ENCODE measurements at places on chromosomes 16 and 17.

- DNase-seq, result no peak
These were observed 29.2 kb downstream of the AXIN2 start for GRCh38 chr17:65532101-65532890.

DNA sequence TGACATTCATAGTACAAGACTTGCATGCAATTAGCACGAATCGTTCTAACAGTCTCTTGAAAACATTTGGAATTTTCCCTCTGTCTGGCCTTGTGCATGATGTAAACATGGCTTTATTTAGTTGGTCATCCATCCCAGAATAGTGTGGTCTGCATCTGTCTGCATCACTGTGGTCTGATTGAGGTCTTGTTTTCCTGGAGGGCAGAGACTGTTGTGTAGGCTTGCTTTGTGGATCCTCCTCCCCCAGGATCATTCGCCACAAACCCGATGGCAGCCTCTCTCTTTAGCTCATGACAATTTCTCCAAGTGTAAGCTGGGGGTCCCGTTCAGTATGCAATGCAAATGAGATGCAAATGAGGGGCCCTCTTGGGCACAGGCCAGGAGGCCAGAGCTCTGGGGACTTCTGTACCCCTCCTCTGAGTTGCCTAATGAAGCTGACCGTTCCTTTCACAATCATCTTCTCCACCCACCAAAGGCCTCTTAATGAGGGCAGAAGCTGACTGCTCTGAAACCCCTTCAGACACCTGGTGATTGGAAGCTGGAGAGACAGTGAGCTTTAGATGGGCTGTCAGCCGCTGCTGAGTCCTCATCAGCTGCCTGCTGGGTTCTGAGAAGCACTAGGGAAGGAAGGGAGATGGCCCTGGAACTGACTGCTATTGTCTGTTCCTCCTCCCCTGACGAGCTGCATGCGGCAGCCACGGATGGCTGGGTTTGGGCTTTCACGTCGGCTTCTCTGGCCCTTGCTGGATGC lies 201.2 kb upstream of the CACNG3 start:
- DNase-seq, result no peak

- DNase-seq, result no peak
These were observed 609.6 kb upstream of the C16orf82 start for GRCh38 chr16:26457095-26457494.

DNA sequence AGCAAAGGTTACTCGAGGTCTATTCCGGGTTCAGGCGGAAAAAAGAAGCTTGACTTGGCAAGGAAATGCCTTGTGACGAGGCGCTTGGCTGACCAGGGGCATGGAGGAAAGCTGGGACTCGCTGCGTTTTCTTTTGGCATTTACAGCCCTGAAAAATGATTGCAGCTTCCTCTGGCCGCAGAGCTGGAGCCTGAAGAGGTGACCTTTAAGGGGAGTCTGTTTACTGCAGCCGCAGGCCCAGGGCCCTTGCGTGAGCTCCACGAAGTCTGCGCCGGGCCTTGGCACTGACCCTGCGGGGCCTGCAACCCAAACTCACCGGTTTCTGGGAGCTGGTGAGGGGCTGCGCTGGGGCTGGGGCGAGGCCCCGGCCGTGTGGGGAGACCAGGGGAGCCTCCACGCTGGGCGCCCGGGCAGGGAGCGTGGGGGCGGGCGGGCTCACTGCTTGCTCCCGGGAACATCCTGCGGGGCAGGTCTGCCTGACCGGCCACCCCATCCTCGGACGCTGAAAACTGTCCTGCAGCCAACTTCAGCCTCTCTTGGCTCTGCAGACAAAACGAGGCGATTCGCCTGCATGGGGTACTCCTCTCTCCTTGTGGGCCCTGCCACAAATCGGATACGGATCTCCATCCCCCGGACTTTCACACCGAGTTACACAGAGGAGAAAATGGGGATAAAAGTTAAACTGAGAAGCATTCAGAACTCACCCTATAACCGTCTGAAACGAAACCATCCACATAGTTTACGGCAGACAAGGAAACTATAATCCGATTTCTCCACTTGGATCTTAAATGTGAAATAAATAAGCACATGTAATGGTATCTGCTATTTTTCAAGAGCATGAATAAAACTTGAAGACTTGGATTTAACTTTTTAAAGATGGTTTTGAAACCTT lies 206.3 kb upstream of the FOXF1 start:
- DNase-seq, result no peak

GRCh38 chr16:28182801-28183200 lies 29.0 kb downstream of the XPO6 start:
- no peak for DNase-seq

- DNase-seq, result no peak
These were observed 2.7 kb downstream of the KCTD2 start for GRCh38 chr17:75049706-75050105.

GRCh38 chr16:50802000-50802399 lies 60.1 kb downstream of the CYLD start:
- no peak for DNase-seq

DNA sequence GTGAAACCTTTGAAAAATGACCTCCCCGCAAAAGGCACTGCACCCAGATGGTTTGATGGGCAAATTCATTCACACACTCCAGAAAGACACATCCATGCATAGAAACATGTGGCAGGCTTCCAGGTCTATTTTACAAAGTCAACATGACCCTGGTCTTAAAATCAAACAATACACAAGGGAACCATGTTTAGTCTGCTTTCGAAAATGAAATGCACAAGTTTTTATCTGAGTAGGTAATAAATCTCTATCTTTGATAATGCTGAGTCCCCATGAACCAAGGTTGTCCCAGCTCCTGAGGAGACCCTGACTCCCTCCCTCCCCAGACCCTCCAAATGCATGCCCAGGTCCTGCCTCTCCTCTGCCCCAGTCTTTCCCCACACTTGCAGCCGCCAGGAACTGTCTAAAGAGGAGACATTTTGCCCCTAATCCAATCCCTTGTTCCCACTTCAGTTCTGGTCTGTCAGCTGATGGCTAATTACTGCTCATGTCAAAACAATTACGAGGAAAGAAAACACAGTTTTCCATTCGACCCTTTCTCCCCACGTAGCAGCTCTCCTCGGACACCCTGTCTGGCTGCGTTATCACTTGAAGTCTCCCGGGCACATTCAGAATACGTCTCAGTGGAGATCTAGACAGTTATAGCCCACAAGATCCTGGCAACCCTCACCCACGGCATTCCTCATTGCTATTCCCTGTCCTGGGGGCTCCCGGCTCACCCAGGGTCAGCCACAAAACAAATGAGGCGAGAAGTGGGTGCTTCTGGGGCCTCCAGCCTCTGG lies 68.8 kb upstream of the RCVRN start:
- DNase-seq, result no peak

DNA sequence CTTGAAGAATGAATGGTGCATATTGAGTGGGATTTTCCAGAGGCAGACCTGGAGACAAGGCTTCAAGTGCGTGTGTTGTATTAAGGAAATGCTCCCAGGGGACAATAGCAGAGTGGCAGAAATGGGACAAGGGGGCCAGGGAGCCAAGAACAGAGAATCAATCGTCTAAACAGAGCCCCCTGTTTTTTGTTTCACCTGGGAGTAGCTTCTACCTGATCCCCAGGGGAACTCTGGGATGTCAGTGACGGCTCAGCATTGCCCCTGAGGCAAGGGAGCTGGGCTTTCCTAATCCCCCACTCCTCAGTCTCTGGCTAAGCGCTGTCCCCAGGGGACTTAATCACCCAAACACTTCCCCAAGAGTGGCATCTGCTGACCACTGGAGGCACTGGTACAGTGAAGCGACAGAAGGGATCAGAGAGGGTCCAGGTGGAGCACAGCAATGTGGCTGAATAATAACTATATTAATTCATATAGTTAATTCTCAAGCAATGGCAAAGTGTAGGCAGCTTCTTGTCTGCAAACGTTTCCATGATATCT lies 35.7 kb upstream of the C16orf78 start:
- DNase-seq, result no peak

GRCh38 chr17:50953518-50953830 lies 87.3 kb upstream of the TOB1 start:
- no peak for DNase-seq

- DNase-seq, result no peak
These were observed 641 bp downstream of the SBK1 start for GRCh38 chr16:28292731-28293600.

DNA sequence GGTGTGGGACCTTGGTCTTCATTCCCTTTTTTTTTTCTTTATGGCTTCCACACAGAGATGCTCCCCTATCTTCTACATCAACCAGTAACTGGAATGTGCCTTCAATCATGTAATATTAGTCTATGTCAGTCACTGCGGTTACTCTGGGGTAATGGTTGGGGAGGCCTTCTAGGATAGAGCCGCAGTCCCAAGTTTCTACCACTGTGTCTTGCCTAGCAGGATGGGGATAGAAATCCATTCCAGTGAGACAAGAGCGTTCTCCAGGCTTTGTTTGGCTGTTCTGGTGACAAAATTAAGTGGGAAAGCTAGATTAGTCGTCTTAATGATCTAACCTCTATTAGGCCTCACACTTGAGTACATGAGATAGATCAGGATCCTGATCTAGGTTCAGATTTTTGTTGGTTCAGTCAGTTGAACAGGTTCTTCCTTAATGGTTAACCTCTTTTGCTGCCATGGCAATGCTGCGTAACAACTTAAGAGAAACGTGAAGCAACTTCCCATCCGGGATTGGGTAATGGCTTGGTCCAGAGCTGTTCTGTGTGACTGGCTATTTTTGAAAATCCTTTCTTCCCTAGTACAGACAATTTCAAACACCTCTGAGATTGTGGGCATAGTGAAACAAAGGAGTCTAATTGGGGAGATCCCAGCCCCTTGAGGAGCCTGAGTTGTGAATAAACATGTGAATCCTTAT lies 8.7 kb downstream of the MSL1 start:
- DNase-seq, result no peak

- DNase-seq, result no peak
These were observed 71.5 kb downstream of the RAP1GAP2 start for GRCh38 chr17:2867441-2868424.

GRCh38 chr16:74034862-74035261 lies 261.8 kb upstream of the PSMD7 start:
- no peak for DNase-seq

- DNase-seq, result no peak
These were observed 97.1 kb downstream of the TMEM100 start for GRCh38 chr17:55625521-55625920.

GRCh38 chr16:88484505-88485365 lies 31.7 kb downstream of the ZFPM1 start:
- no peak for DNase-seq

DNA sequence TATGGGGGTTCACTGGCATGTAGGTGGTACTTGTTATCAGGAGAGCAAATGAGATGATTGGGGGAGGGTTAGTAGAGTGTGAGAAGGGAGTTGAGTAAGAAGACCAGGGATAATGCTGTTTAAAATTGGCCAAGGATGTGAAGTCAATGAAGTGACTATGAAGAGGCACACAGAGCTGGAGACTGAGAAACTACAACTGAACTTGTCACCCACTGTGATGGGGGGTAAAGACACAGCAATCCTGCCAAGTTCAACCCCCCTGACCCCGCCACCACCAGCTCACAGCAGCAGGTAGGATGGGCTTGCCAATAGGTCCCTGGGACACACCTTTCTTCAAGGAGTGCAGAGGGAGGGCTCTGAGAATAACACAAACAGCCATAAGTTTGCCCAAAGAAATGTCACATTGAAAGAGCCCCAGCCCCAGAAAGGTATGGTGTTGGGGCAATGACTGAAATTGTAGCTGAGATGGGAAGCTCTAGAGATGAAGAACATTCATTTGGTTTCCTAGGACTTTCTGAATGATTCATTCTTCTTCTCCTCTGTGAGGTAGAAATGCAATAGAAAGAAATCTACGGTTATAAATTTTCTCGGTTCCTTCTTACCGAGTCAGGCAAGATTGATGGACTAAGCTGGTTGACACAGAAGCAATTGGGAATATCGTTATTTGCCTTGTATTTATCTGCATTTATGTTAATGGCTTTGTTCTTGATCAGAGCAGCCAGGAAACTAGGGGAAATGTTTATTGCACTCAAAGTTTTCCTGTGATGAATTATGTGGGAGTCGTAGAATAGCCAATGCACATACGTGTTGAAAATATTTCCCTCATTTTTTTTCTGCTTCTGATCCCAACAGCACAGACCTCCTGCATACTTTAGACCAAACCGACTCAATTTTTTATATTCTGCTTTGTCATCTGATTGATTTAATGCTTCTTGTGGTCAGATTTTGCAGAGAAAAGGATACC lies 595.2 kb upstream of the CDH11 start:
- DNase-seq, result no peak

DNA sequence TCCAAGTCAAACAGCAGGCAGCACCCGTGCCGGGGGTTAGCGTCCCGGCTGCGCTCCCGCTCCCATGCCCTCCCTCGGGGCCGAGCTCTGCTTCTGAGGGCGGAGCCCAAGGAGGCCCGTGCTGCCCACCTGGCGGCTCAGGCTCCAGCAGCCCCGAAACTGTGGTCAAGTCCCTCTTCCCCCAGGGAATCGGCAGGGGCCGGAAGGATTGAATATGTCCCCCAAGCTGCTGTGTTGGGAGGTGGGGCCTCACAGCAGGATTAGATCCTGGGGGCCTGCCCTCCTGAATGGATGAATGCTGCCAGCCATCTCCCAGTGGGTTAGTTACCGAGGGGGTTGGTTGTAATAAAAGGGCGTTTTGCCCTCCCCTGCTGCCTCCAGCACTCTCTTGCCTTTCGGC lies 33.9 kb downstream of the MAP2K3 start:
- DNase-seq, result no peak

GRCh38 chr16:79770244-79771064 lies 169.9 kb upstream of the MAF start:
- DNase-seq, result peak; percentile 3

- no peak for DNase-seq
These were observed 1.4 kb upstream of the SP6 start for GRCh38 chr17:47852113-47852949.

Measured in AG04449 (cell line).